Neuronal stem cell (in vitro differentiated cells): ENCODE measurements at places on chromosomes 6 and 20.

DNA sequence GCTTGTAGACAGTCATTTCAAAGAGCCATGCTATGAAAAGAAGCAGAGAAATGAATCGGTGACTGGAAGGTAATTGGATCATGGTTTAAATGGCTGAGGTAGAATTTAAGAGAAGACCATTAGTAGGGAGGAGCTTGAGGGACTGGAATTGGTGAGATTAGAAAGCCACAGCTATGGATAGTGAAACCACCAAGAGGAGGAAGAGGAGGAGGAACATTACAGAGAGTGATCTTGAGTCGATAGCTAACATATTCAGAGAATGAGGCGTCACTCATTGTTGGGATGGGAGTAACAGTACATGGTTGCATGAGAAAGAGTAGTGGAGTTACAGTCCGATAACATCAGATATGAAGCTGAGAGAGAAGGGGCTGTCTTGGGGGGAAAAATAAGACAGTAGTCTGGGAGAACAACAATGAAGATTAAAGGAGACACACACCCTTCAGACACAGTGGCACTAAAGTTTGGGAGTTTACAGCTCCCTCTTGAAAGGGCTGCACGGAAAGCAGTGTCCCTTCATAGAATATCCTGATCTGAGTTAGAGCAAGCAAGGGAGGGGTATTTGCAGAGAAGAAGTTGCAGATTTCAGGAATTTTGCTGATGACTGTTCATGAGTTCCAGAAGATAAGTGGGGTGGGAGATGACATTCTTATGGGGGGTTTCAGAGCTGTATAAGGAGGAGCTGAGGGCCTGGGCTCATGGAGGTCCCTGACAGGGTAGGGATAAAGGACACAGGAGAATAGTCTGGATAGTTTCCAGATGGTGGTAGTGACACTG, 15.1 kb upstream of the LAMP5 start:
- no peak for DNase-seq

DNA sequence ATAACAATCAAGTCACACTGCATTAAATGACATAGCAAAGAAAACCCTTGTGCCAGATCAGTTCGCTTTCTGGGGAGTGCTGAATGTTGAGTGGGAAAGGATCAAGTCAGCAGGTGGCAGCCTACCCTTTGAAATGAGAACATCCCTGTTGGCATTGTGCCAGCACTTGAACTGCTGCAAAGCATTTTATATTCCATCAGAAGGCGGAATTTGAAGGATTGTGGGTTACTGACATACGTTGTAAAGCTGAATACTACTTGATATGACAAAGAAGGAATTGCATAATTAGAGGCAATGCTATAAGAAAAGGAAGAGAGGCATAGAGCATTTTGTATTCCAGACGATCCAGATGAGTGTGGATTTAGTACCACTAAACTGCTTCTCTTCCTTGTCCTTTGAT, 26.5 kb downstream of the BCKDHB start:
- peak; percentile 9 for DNase-seq

GRCh38 chr6:86952991-86953390, 15.7 kb downstream of the HTR1E start:
- no peak for DNase-seq

DNA sequence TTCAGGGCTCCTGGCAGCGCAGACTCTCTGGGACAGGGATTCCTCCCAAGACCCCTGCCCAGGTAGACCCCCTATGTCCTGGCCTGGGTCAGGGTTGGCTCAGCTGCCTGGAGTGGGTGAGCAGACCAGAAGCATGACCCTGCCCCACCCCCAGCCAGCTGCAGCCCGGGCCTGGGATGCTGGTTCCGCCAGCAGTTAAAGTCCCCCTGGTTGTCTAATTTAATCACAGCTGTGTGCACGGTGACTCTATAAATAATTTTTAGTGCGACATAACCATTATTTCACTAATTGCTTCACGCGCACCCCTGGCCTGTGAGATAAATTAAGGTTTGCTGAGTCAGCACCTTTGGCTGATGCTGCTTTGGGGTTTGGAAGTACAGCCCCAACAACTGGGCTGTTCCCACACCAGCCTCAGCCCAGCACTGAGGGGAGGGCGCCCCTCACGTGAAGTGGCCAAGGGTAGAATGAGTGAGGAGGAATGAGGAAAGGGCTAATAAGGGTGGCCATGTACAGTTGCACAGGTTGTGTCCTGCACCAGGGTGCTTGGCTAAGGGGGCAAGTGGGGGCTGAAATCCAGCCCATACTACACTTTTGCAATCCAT, 26.1 kb upstream of the CDH22 start:
- DNase-seq = no peak
